ENCODE measurements at places on chromosomes 1 and 21.

DNA sequence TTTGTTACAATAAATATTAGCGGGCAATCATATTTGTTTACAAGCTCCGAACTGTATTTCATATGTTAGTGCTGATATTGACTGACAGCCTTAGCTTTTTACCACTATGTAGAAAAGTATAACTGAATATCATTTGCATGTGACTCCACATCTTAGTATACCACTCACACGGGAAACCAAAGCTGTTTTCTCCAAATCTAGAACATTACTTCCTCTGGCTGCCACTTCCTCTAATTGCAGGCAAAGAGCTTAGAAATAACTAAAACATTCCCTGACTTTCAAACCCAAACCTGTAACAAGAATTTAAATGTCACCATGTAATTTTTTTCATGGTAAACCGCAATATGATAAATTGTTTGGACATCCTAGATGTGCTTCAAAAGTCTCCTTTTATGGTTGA, 174.7 kb downstream of the LBR start:
- DNase-seq: no peak

GRCh38 chr1:160214481-160215140, 9.4 kb downstream of the PEA15 start:
- DNase-seq: no peak

- DNase-seq: no peak
Measured at GRCh38 chr1:109466452-109467300, at the start of gene SYPL2. Gene SYPL2, plus strand, starts transcription at chr1:109466546. Its CDS starts 298 bp downstream, at chr1:109466844.

DNA sequence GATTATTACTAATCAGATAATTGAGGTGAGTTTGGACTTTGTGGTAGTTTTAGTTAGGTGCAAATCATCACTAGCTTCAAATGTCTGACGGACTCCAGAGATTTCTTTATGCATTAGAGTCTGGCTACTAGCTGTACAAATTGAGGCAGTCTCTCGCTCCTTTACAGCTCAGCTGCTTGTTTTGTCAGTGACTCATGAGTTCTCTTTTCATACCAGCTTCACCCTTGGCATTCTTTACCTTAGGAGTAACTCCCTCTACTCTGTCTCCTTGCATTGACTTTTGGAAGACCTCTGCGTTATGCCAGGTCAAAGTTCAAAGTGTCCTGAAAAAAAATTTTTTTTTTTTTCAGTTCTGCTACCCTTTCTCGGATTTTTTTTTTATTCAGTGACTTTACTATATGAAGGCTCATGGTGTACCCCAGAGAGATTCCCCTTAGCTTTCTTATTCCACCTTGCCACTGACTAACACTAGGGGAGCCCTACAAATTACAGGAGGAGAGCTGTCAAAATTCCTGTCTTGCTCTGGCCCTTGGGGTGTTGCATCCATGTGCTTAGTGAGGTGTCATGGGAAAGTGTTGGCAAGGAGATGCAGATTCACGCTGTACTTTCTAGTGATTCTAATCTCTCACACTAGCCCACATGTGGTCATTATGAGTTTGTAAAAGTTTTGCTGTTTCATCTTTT, 576.6 kb downstream of the ADGRL2 start:
- DNase-seq: no peak

- DNase-seq: peak; percentile 75
Measured at GRCh38 chr1:192808518-192809306, at the start of gene RGS2. Gene RGS2, plus strand, starts transcription at chr1:192809039. Its CDS starts 33 bp downstream, at chr1:192809072.

DNA sequence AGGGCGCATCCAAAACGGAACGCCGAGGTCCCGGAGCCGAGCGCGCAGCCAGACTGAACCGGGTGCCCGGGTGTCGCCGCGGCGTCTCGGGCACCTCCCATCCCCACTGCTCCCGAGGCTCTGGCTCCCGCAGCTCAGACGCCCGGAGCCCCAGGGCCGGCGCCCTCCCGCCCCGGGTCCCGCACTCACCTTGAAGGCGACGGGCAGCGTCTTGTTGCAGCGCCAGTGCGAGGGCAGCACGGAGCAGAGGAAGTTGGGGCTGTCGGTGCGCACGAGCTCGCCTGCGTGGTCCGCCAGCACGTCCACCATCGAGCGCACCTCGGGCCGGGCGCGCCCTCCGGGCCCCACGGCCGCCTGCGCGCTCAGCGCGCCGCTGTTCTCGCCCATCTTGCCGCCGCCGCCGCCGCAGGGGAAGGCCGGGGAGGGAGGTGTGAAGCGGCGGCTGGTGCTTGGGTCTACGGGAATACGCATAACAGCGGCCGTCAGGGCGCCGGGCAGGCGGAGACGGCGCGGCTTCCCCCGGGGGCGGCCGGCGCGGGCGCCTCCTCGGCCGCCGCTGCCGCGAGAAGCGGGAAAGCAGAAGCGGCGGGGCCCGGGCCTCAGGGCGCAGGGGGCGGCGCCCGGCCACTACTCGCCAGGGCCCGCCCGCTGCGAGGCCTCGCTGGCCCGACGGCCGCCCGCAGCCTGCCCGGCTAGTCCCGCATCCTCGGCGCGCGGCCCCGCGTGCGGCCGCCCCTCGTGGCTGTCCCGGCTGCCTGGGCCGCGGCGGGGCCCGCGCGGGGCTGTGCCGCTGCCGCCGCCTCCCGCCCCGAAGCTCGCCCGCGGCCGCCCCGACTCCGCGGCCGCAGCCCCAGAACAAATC, 447 bp downstream of the RUNX3 start:
- no peak for DNase-seq

DNA sequence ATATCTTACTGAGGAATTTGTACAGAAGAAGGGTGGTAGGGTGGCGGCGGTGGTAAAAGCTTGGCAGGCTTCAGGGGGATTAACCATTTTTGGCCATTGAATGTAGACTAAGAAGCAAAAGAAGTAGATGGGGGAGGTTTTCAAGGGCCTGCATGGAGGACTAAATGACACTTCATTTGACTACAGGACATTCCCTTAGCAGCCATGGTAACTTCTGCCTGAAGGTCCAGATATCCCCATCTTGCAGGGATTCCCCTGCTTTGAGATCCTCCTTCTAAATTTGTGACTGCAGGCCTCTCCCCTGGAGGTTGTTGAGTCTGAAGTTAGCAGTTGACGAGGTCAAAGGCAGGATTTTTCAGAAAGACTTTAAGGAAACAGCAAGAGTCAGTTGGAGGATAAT, 4.8 kb downstream of the VASH2 start:
- DNase-seq: no peak

DNA sequence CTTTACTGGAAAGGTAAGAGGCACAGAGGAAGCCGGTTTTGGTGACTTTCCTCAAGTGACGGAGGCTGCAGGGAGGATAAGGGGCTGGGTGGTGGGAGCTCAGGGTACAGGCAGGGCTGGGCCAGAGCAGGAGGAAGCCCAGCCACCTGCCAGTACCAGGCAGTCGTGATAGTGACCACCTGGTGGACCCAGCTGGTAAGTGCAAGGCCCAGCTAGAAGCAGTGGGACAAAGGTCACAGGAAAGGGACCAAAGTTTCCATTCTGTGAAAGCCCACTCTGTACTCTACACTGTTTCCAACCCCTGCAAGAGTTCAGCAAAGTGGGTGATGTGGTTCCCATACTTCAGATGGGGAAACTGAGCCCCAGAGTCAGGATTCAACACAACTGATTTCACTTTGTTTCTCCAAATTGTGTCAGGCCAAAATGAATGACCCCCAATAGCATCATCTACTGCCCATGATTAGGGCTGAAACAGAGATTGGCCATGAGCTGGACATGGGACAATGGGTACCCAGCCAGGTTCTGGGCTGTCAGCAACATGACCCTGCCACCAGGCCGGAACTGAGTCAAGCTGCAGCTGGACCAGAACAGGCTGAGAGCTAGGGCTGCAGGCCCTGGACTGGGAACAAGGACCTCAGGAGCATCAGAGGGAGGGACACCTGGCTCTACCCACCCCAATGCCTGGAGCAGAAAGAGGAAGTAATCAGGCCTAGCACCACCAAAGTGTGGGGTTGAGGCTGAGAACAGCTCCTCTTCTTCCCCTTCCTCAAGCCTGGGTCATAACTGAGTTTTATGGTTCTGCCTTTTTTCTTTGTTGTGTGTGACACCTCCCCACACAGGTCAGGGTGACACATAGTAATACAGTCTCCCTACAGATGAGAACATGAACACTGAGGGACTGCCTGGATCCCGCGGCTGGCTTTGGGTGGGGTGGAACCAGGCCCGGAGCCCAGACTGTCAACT, 50.2 kb downstream of the KCNN3 start:
- DNase-seq: no peak

DNA sequence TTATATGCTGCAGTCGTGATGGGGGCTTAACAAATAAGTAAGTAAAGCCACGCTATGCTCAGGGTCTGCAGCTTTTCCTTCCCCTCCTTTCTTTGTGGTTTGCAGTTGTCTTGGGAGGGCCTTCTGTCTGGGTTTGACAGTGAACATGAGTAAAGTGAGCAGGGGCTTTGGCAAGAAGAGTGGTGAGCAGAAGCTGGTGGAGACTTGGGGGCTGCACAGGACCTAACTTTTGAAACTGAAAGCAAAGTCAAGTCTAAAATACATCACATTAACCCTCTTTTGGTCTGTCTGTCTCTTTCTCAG, 368.6 kb upstream of the VAMP3 start:
- no peak for DNase-seq

DNA sequence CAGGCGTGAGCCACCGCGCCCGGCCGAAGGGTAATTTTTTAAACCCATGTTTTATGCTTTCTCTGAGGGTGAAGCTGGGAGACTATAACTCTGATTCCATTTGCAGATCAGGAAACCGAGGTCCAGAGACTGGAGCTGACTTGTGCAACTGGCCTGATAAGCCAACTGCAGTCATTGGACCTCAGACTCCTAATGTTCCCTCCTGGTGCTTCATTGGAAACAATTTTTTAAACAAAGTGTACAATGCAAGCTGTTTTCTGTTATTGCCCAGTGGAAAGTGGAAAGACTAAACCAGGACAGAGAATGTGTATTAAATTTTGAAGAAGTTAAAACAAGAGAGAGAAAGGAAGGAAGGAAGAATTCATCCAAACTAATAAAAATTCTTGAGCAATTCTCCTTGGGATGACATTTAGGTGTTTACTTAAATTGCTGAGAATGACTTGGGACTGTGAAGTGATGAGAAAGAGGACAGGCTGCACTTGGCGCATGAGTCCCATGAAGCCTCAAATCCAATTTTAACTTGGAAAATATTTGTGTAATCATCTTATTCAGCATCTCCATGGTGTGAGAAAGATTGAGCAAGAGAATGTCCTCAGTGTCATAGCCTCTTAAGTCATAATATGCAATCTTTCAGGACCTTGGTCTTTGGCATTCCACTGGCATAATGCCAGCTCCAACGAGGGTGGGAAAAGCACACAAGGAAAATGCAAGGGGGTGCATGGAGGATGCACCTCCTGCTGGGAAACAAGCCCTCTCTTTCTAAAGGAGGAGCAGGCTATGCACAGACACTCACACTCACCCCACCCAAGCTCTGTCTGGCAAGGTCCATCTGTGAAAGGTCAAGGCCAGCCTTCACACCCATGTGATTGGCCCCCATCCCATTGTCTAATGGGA, 342.0 kb downstream of the SIPA1L2 start:
- no peak for DNase-seq

DNA sequence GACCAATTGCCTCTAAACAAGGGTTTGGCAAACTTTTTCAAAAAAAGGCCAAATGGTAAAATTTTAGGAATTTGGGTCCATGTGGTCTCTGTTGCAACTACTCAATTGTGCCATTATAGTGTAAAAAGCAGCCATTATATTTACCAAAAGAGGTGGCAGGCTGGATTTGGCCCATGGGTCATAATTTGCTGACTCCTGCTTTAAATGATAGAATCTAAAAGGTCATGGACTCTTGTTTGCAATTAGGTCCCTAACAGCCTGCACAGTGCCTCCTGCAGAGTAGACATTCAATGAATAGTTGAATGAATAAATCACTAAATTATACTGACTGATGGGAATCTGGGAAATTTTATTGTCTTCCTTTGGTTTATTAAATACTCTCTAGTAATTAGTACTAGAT, 6.2 kb downstream of the BECN2 start:
- DNase-seq: no peak

DNA sequence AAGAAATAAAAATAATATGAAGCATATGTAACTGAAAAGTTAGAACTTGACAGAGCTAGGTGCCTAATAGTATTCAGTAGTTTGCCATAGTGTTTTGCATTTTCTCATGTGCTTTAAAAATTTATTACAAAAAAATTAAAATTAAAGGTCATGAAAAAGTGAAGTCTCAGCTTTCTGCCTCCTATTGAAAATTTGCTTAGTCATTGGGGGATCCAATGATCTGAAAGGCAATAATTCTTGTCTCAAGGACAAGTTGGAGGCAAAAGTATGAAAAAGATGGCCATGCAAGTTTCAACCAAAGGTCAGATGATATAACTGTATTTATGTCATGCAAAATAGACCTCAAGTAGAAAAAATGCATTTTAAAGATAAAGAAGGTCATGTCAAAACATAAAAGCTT, 140.7 kb downstream of the DUSP10 start:
- DNase-seq: no peak

- no peak for DNase-seq
Measured at GRCh38 chr1:15579683-15580047, 5.2 kb downstream of the AGMAT start.

GRCh38 chr1:152313319-152313801, 11.7 kb downstream of the FLG start:
- DNase-seq: no peak

GRCh38 chr1:172185211-172185610, 235.3 kb upstream of the C1orf105 start:
- DNase-seq: no peak

DNA sequence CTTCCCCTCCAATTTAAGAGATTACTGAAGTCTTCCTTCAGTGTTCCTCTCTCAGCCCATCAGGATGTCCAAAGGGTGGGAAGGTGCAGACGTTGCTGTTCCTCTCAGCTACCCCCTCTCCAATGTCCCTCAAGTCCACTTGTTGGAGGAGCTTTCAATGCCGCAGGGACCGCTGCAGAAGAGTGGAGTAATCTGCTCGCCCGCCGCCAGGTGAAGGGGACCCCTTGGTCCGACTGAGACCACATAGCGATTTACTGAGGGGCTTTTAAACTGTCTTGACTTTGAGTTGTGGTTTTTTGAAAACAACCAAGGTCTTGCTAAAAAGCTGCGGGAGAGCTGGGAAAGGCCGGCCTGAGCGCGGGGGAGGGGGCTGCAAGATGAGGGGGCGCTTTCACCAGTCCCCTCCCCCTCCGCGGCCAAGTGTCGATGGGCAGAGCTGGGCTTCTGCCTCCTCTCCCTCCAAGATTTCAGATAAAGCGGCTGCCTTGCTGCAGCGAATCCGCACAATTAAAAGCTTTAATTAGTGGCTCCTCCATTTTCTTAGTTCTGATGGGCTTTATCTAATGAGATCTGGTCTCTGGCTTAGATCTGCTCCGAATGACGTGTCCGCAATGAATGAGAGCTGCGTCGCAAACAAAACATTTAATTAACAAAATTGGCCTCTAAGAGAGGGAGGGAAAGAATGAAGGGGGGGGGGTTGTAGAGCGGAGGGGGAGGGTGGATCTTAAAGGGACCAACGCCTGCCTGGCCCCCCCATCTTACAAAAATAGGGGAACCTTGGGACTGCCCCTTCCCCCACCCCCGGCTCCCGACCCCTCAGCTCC, 5.9 kb downstream of the LMO4 start:
- DNase-seq: no peak

DNA sequence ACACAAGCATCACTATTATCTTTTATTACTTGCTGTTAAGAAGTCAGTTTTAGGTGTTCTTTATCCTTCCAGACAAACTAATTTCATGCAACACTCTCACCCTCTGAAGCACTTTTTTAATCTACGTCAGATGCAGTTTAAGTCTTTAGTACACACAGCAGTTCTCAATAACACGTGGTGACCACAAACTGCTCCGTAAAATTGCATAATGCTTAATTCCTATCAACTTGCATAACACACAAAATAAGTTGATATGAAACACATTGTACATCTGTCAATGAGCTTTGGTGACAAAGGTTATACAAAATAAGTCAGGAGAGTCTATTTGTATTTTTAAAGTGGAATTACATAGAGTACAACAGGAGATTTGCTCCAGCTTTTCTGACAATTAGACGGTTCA, 140.9 kb upstream of the ETS2 start:
- DNase-seq: no peak

- no peak for DNase-seq
Measured at GRCh38 chr1:68495968-68496679, 758 bp downstream of the DEPDC1 start.

Measured in activated CD4-positive, CD25-positive, alpha-beta regulatory T cell treated with anti-CD3 and anti-CD28 coated beads, Interleukin-2, amount 50 U/mL, for 16 hours (primary cell).